ENCODE measurements at places on chromosomes 5 and 9.

GRCh38 chr5:41877408-41877807 lies 7.2 kb upstream of the OXCT1 start:
- no peak for DNase-seq

- DNase-seq: no peak
Measured at GRCh38 chr9:26657958-26658357, 234.6 kb downstream of the CAAP1 start.

GRCh38 chr9:85521371-85522197 lies 220.2 kb downstream of the AGTPBP1 start:
- no peak for DNase-seq

GRCh38 chr9:119334745-119335144 lies 34.5 kb downstream of the BRINP1 start:
- DNase-seq: no peak

GRCh38 chr9:19701991-19702390 lies 86.8 kb downstream of the SLC24A2 start:
- no peak for DNase-seq

DNA sequence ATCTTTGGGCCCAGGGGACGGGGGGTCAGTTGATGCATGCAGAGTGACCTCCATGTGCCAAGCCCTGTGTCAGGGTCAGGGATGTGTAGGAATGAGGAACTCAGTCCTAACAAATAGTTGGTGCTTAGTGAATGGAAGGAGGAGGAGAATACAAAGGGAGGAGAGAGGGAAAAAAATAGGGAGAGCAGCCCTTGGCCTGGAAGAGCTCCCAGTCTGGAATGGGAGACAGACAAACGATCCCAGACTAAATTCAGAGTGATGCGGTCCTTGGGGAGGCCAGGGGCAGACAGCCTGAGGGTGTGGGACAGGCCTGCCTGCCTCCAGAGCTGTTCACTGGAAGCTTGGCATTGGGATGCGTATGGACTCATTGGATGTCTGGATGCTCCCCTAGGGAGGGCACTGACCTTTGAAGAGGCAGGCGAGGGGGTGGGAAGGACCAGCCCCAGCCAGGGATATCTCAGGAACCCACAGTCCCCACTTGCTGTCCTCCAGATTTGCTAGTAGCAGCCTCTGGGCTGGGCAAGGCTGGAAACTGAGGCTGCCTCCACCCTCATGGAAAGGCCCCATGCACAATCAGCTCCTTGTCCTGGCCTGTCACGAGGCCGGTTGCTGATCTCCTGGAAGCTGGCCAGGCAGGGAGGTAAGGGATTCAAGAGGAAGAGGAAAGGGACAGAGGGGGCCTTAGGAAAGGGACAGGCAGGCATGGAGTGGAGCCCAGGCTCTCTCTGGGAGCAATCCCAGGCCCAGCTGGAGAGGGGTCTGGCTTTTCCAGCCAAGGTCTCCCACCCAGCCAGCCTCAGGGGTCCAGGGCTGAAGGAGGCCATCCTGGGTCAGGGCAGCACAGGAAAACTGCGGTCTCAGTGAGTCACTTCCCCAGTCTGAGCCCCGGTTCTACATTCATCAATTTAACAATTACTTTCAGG lies 69.0 kb upstream of the GGTA1 start:
- no peak for DNase-seq

DNA sequence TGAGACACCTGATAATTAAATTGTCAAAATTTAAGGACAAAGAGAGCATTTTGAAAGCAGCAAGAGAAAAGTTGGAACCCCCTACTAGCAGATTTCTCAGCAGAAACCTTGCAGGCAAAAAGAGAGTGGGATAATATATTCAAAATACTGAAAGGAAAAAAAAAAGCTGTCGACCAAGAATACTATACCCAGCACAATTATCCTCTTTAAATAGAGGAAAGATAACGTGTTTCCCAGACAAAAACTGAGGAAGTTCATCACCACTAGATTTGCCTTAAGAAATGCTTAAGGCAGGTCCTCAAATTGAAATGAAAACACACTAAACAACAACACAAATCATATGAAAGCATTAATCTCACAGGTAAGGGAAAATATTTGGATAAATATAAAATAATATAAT lies 27.0 kb downstream of the HSD17B3 start:
- DNase-seq: no peak

DNA sequence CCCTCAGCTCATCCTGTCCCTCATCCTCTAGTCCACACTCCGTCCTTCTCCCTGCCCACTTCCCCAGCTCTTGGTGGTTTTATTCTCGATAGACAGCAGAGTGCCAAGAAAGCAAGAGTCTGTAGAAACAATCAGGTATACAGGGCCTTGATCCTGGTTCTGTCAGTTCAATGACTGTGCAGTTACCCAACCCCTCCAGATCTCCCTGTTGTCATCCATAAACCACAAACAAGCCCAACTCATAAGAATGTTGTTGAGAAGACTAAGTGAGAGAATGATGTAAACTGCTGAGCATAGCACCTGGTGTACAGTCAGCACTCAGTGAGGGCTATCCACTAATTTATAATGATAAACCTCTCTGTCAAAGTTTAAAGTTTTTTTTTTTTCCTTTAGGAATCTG lies 31.3 kb downstream of the ISL1 start:
- no peak for DNase-seq

Data from GM12891 (cell line).